Activated naive CD4-positive, alpha-beta T cell treated with anti-CD3 and anti-CD28 coated beads, Interleukin-2, amount 50 U/mL, for 16 hours (primary cell): ENCODE measurements at places on chromosomes 7 and 10.

DNA sequence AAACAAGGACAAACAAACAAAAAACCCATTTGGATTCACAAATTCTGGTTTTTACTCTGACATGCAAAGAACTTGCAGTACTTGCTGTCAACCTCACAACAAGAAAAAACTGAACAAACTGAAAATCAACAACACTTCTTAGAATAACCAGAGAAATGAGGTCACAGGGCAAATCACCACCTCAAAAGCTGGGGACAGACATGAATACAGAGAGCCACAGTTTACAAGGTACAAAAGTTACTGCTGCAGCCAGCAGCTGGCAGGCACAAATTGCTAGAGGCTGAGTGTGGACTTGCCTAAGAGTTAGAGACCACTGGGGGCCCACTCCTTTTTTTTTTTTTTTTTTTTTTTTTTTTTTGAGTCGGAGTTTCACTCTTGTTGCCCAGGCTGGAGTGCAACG, 15.0 kb upstream of the RNF32 start:
- DNase-seq: no peak

- no peak for DNase-seq
Measured at GRCh38 chr10:6774406-6774805, 194.3 kb upstream of the PRKCQ start.

DNA sequence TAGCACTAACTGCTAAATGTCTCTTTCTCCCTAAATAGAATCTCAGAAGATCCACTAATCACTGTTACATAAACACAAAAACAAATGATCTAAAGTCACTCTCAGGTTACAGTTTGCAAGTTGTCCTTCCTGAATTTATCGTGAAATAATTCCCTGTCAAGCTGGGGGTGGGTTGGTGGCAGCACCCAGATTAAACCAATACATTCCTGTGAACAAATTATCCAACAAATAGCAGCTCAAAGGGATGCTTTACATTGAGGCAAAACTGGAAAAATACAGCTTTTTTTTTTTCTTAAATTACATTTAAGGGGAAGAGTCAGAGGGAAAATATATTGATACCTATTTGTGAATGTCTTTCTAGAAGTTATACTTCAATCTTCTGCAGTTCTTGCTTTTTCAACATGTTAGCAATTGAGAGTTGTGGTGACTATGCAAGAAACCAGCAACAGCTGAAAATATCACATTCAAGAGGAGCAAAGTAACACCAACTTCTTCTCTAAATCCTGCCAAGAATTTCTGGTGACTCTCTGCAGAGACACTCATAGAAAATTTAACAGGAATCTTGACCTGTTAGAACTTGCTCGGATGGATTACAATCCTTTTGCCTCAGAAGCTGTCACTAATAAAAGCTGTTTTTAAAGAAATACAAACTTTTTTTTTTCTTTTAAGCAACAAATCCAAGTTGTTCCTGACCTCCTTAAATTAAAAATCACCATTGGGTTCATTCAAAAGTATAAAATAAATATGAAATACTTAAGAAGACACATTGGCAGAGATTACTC, 18.9 kb downstream of the LMOD2 start:
- no peak for DNase-seq

GRCh38 chr10:70510453-70510852, 31.9 kb downstream of the PALD1 start:
- DNase-seq: no peak

DNA sequence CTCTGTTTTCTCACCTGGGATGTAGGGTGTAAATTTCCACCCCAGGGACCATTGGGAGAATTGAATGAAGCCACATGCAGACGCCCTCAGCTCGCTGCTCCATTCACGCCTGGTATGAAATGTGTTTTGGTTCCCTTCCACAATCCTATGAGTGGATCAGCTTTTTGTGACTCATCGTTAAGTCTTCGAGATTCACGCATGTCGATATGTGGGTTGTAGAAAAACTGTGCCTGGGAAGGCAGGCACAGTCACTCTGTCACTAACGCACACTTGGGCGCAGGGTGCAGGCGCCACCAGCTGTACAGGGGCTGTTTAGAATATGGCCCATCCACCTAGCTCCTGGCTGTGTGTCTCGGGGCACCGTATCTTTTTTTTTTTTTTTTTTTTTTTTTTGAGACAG, 64.2 kb upstream of the SH2B2 start:
- DNase-seq: no peak

GRCh38 chr7:55594414-55594813, 22.1 kb upstream of the VOPP1 start:
- DNase-seq: no peak

- no peak for DNase-seq
Measured at GRCh38 chr10:124517931-124518330, 56.3 kb downstream of the LHPP start.

GRCh38 chr10:26557641-26558014, 119.5 kb downstream of the APBB1IP start:
- no peak for DNase-seq

DNA sequence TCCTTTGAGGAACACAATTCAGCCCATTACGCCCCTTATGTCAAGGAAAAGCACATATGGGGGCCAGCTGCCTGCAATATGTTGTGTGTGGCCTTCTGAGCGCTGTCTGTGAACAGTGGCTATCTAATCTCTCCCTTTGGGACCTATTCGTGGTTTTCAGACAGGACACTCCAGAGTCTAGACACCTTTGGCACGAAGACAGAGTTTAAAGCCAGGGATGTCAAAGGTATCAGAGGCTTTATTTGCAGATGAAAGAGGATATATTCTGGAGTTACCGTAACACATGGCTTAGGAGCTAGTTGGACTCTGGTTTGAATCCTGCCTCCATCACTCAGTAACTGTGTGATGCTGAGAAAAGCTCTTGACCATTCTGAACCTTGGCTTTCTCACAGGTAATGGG, 14.8 kb upstream of the EEPD1 start:
- DNase-seq: no peak

GRCh38 chr7:11297764-11298163, 324.1 kb downstream of the PHF14 start:
- no peak for DNase-seq

DNA sequence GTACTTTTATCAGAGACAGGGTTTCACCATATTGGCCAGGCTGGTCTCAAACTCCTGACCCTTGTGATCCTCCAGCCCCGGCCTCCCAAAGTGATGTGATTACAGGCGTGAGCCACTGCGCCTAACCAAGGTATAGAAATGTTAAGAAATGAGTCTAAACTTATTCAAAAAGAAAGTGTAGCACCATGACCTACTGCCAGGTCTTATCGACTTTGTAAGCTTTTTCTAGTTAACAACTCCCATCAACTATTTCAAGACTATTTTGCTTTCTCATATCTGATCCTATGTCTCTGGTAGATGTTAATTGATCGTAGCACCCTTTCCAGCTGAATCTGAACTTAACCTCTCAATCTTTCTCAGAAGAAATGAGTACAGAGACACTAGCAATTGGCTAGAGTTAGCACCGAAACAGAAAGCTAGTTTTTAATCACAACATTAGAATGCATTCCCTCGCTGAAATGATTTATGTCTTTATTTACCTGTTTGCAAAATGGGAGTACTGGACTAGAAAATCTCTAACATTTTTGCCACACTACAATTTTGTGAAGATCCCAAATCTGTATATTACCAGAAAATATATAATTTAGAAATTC, 114.0 kb upstream of the HGF start:
- DNase-seq: no peak

DNA sequence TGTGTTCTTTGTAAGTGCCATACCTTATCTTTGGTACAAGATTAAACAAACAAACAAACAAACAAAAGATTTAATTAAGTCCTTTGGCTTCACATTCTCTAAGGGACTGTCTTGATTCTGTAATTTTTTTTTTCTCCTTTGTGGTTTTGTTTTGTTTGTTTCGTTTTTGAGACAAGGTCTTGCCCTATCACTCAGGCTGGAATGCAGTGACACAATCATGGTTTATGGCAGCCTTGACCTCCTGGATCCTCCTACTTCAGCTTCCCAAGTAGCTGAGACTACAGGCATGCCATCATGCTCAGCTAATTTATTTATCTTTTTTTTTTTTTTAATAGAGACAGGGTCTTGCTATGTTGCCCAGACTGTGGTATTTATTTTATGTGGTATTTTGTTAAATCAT, 165.8 kb downstream of the LRRC4 start:
- DNase-seq: no peak

DNA sequence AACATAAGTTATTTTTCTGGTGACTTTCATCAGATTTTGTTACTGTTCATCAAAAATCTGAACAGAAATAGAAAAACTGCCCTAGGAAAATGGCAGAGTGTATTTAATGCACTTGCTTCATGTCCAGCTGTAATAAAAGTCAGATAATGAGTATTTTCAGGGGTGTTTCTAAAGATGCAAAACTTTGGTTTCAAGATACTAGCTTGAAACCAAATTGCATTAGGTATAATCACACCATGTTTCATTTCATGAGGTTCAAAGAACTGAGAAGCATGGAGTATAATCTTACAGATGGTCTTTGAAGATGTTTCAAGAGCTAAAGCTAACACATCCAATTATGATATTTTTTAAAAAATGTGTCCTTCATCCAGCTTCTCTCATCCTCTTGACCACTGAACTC, 128.9 kb downstream of the NRCAM start:
- DNase-seq: no peak

GRCh38 chr10:133441780-133442179, 12.0 kb upstream of the SCART1 start:
- DNase-seq: no peak

DNA sequence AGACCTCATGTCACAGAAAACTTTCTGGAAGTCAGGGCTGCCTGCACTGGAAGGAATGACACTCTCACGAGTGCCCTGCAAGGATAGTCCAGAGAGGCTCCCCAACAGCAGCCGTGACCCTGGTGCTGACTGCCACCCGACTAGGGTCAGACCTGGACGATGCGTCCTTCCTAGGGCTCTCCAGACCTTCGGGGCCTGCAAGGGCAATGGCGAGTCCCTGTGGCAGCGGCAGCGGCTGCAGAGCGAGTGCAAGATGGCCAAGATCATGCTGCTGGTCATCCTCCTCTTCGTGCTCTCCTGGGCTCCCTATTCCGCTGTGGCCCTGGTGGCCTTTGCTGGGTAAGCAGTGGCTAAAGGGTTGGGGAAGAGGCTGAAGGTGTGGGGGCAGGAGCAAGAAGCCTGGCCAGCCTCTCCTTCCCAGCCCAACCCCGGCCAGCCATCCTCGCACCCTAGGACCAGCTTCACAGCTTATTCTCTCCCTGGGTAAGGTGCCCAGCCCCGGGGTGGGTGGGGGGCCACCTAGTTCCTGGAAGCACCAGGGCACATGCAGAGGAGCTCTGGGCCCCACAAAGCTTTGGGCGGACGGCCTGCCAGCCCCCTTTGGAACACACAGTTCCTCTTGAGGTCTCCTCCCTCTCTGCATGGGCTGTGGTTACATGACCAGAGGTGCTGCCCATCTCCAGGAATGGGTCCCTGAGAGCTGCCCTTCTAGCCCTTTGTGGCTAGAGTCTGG, 5.5 kb downstream of the OPN4 start:
- no peak for DNase-seq

DNA sequence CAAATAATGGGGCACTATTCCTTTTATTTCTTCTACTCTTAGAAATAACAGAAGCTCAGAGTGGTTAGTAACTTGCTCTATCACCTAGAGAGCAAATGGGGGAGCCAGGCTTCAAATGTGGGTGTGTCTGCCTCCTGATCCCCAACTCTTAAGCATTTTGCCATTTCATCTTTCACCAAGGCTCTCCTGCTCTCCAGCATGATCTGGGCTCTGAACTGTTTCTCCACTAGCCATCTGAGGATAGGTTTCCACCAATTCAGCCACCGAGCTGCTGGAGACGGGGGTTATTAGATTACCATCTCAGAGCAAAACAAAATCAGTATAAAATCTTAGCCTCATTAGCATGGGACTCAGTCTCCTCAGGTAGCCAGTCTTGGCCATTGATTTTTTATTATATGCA, 20.2 kb upstream of the VAX1 start:
- DNase-seq: no peak

GRCh38 chr7:7272294-7272693, 90.0 kb downstream of the C1GALT1 start:
- DNase-seq: no peak

DNA sequence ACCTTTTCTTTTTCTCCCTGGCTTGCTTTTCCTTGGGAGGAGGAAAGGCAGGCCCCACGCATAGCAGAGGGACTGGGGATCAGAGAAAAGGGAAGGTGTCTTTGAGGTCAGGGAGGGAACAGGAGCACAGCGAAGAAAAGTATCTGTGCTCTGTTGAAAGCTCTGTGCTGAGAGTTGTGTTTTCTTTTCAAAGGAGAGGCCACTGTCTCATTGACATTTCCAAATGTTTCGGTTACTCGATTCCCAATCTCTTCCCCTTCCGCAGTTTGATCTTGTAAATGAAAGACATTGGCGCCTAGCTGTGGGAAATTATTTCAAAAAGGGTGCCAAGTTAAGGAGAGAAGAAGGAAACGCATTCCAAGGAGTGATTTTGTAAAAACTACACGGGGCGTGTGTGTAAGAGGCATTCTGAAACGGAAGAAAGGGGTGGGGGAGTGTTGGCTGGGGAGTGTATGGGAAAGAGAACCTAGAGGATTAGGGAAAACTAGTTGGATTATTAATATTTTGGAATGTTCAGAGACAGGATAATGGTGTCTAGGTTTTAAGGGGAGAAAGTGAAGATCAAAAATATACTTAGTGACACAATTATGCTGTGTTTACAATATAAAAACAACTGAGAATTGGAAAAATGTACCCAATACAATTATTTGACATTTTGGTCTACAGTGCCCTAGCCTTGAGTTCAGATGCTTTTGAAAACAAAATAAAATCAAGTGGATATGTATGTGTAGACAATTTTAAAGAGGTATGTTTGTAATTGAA, 708 bp downstream of the KLHDC10 start:
- no peak for DNase-seq

- DNase-seq: no peak
Measured at GRCh38 chr10:117257721-117258120, 16.8 kb downstream of the SLC18A2 start.

GRCh38 chr10:117112220-117112619, 25.9 kb downstream of the VAX1 start:
- DNase-seq: no peak

- DNase-seq: no peak
Measured at GRCh38 chr7:107090457-107090856, 46.0 kb downstream of the PRKAR2B start.
